ENCODE measurements at places on chromosomes 3 and 15.

GRCh38 chr3:126154391-126155279, 25.8 kb downstream of the ALDH1L1 start:
- DNase-seq = no peak

GRCh38 chr3:99625643-99626416, 12.6 kb upstream of the COL8A1 start:
- no peak for DNase-seq

DNA sequence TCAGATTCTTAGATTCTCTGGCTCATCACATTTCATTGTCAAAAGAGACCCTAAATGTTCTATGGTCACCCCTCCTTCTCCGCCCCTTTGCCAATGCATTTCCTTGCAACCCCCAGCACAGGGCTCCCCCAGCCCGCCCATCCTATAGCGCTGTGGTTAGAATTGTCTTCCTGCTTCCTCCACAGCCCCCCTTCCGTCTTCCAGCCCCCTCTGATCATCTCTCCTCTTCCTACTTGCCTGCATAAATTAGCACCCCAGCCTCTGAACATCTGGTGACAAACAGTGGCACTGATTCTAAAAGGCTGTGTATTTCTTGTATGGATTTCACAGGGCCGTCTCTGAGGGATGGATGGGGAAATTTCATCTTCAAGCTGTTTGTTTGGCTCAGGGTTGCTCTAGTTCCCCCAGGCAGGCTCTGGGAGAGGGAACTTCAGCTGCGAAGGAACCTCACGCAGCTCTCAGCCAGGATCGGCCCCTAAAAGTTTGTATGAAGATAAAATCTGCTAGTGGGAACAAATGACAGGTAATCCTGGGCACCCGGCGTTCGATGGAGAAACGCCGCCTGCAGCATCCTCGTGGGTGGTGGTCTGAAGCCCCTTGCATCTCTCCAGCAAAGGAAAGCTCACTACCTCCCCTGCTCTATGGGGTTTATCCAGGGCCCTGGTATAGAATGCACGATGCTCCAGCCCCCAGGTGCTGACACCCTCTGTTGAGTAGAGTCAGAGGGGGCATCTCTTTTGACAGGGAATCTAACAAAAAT, 83.0 kb downstream of the WNT7A start:
- DNase-seq = no peak

GRCh38 chr15:49169880-49170597, at the start of gene GALK2:
Gene GALK2, plus strand, starts transcription at chr15:49170247. Its CDS starts 76 bp downstream, at chr15:49170323.
- peak; percentile 38 for DNase-seq

- DNase-seq = no peak
Measured at GRCh38 chr3:85783291-85783690, 824.5 kb downstream of the CADM2 start.

DNA sequence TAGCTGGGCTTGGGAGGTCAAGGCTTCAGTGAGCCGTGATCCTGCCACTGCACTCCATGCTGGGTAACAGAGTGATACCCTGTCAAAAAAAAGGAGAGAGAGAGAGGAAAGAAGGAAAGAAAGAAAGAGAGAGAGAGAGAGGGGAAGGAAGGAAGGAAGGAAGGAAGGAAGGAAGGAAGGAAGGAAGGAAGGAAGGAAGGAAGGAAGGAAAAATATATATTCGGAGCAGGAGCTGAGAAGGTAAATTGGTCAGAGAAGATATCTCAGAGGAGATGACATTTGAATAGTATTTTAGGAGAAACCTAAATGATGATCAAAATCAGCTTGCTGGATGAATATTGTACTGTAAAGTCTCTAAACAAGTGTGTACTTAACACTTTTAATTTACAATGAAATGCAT, 633.1 kb downstream of the ZPLD1 start:
- DNase-seq = no peak

- no peak for DNase-seq
Measured at GRCh38 chr3:15805756-15806266, 8.0 kb upstream of the ANKRD28 start.

- no peak for DNase-seq
Measured at GRCh38 chr3:53554559-53555067, 60.2 kb downstream of the CACNA1D start.

- no peak for DNase-seq
Measured at GRCh38 chr15:69593488-69593887, 140.9 kb downstream of the RPLP1 start.

GRCh38 chr3:140467796-140468315, 210.0 kb upstream of the TRIM42 start:
- no peak for DNase-seq

DNA sequence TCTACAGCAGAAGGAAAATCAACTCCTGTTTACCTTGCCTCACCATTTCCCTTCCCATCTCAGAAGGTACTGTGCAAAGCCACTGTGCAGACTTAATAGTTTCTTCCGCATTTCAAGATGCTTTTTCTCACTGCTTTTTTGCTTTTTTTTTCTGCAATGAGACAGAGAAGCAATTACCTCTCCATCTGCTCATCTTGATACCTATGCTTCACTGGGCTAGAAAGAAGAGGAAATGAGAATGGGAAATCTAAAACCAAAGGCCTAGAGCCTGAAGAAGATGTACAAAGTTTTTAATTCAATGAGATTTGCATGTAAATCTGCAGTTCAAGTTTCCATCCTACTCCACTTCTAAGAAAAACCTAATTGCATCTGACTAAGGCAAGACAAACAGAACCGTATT, 238.1 kb upstream of the SETMAR start:
- DNase-seq = no peak

GRCh38 chr3:194579091-194579606, 54.1 kb downstream of the TMEM44 start:
- DNase-seq = no peak

- DNase-seq = no peak
Measured at GRCh38 chr3:191555037-191555436, 94.1 kb downstream of the PYDC2 start.

- DNase-seq = no peak
Measured at GRCh38 chr15:74454764-74455500, 6.0 kb downstream of the UBL7 start.

Measured in stimulated activated CD8-positive, alpha-beta memory T cell treated with anti-CD3 and anti-CD28 coated beads, Interleukin-2, amount 100 ng/mL, for 1 hour (primary cell).